ENCODE measurements at places on chromosomes 13 and 19. TPM values are rescaled to one million over a fixed set of nuclear protein-coding genes. Genes with fewer than 3 reads are reported as not detected.

- peak; percentile 20 for DNase-seq
Measured at GRCh38 chr19:16581145-16581970, 9.1 kb upstream of the SLC35E1 start.

GRCh38 chr13:46008631-46009030 is 43.9 kb downstream of the ZC3H13 start:
- DNase-seq: no peak

DNA sequence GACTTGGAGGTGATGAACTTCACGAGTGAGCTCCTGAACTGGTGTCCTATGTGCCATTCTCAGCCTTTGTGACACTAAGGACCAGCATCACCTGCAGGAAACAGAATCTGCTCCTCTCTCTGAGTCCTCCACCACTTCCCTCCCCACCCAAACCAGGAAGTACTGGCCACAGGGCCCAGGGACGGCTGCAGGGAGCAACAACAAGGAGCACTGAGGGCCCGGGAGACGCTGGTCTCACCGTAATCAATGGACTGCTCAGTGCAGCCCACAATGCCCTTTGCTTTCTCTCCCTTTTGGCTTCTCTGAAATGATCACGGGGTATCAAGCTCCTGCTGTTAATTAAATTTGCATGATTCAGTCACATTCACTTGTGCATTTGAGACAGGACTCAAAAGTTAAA is 18.6 kb downstream of the PEPD start:
- no peak for DNase-seq

- no peak for DNase-seq
Measured at GRCh38 chr13:90956031-90956430, 391.5 kb upstream of the MIR17HG start.

DNA sequence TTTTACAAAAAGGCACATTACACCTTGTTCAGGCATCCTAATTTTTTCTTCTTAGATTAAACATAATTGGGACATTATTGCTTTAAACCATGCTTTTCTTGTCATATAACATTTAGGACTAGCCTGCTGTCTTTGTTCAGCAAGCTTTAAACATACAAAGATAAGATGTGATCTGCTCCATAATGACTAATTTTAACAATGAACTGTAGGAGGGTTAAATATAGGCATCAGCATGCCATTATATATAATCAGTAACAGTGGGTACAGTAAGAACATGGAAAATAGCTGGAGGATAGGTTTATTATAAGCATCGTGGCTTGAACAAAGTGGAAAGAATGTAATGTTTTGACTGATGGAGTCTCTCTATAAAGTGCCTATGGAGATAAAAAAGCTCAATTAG is 661.7 kb downstream of the SLITRK6 start:
- no peak for DNase-seq

ZNF773 gene
- total RNA-seq: 7.6 TPM
